Lower lobe of right lung (tissue), 2 donors: ENCODE measurements at places on chromosomes 1 and 21. TPM values are rescaled to one million over a fixed set of nuclear protein-coding genes. Genes with fewer than 3 reads are reported as not detected.

DNA sequence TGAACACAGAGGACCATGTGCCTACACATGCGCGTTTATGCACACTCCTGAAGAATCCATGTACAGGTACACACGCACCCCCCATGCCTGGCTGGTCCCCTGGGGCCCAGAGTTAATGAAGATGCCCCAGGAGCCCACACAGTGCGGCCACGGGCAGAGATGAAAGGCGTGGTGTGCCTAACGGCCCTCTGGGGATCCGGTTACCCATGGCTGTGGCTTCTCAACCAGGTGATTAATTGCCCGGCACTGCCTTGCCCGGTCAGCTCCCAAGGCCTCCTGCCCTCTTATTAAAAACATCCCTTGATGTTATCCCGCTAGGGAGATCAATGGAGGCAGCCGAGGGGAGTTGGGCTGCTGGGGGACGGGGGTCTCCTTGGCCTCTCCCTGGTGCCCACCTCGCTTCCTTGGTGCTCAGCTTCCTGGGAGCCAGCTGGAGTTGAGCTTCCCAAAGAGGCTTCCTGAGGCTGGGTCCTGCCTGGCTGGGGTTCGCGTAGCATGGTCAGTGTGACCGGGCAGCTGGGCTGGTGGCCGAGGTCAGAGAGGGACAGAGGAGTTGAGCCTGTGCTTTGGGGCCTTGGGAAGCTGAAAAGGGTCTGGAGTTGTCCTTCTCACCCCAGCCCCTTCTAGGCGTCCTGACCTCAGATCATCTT lies 75.0 kb upstream of the WNT4 start:
- no peak for DNase-seq

MRAP gene
- not detected for total RNA-seq

DNA sequence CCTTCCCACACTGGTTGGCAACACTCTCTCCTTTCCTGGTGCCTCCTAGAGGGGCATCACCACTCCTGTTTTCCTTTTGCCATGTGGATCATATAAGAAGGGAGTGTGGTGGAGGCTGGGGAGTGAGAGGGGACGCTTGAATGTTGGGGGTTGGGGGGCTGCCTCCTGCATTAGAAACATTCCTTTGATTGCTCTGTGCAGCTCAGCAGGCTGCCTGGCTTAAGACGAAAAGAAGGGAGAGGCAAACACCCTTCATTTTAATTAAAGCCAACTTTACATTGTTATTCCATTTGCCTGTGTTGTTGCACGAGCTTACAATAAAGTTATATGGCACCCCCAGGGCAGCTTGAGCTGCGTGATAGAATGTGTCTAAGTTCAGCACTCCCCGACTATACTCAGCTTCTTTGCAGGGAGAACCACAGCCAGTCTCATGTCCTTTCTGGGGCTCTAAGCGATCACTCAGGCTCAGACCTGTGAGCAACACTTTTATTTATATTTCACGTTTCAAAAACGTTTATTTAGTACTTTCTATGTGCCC lies 57.4 kb downstream of the FOXD2 start:
- no peak for DNase-seq

GRCh38 chr1:204583909-204584632 lies 67.9 kb downstream of the MDM4 start:
- no peak for DNase-seq

GRCh38 chr21:31536138-31536537 lies 123.4 kb upstream of the SOD1 start:
- DNase-seq, result no peak

DNA sequence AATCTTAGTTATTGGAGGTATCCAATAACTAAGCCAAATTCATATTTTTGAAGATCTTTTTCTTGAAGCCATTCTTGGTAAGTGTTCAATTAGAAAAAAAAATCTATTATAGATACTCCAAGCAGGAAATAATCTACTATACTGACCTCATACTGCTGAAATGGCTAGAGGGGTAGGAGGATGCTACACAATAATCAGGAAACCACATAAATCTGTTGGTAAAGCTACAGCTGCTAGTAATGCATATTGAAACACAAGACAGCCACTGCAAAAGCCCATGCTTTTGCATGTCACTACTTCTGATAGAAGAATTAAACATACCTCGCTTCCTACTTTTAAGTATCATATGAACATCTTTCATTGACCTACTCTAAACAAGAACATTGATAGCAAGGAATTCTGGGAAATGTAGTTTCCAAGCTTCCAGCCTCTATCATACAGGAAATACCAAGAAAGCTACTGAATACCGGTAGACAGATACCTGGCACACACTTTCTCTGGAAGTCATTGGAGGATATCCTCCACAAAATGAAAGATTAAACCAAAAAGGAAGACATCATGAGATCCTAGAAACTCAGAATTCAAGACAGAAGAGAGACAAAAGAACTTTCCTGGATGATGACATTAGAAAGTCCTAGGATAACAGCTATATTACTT lies 103.0 kb upstream of the VAV3 start:
- DNase-seq, result no peak

DNA sequence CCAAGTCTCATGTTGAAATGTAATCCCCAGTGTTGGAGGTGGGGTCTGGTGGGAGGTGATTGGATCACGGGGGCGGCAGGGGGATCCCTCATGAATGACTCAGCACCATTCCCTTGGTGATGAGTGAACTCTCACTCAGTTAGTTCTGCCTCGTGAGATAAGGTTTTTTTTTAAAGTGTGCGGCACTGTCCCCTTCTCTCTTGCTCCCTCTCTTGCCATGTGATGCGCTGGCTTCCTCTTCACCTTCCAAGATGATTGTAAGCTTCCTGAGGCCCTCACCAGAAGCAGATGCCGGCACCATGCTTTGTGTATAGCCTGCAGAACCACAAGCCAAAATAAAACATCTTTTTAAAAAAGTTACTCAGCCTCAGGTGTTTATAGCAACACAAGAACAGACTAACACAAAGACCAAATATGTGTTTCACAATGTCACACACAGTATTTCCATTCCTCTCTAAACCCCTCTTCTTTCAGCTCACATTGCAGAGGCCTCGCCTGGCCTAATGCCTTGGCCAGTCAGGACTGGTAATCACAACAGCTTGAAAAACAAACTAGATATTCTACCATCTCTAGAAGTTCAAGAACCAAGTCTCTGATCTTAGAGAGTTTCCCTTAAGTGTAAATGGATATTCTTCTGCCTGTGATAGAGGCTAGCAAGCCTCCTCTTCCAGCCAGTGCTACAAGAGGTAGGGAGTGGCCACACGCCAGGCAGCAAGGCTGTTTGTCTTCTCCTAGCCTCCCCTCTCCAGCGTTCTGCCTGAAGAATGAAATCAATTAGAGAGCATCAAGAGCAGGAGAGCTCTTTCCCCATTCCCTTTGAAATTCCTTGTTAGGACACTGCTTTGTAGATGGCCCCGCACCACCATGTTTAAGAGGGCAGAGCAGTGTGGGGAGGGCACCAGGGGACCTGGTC lies 19.6 kb upstream of the RAP1A start:
- peak; percentile 44 for DNase-seq

GRCh38 chr1:207858806-207859205 lies 52.1 kb downstream of the CD34 start:
- DNase-seq, result no peak

GRCh38 chr1:15538771-15539170 lies 12.1 kb downstream of the DNAJC16 start:
- no peak for DNase-seq

GRCh38 chr1:36359911-36360550 lies 25.7 kb downstream of the STK40 start:
- no peak for DNase-seq

RNASEL gene
- 16.5 TPM for total RNA-seq

DNA sequence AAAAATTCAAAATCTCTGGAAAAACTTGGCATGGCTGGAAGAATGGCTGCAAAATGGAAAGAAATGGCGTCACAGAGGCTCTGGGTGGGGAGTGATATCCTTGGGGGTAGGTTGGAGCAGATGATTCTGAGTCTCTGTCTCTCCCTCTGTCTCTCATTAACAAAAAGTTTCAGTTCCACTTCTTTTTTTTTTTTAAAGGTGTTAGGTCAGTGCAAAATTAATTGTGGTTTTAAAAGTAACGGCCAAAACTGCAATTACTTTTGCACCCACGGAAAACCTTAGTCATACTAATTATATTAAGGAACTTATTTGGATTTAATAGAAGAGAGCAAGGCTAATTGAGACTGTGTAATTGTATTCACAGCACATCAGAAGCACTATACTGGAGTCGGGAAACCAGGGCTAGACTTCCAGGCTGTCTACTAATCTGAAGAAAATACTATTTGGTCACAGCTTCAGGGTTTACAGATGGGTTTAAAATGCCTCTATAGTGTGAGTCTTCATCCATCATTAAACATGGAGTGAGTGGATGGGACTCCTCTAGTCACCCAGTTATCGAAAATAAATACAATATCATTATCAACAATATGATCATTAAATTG lies 289.1 kb upstream of the PLD5 start:
- DNase-seq, result no peak

GRCh38 chr1:45282351-45282750 lies 44.3 kb upstream of the HPDL start:
- no peak for DNase-seq

GRCh38 chr1:225851805-225852204 lies 30.4 kb downstream of the TMEM63A start:
- no peak for DNase-seq

MTARC2 gene
- 56.6 TPM for total RNA-seq
